ENCODE measurements at places on chromosomes 1 and 21.

DNA sequence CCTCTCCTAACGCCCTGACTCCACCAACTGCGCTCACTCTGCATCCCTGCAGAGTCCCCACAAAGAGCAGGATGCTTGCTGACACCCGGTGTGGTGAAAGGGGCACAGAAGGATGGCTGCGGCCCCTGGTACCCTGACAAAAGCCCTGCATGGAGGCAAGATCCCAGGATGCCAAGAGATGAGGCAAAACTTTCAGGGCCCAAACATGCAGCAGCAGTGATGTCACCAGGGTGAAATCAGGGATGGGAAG lies 36.6 kb downstream of the SLC9A1 start:
- no peak for DNase-seq

- DNase-seq: no peak
Measured at GRCh38 chr1:171756856-171757255, 15.0 kb upstream of the VAMP4 start.

DNA sequence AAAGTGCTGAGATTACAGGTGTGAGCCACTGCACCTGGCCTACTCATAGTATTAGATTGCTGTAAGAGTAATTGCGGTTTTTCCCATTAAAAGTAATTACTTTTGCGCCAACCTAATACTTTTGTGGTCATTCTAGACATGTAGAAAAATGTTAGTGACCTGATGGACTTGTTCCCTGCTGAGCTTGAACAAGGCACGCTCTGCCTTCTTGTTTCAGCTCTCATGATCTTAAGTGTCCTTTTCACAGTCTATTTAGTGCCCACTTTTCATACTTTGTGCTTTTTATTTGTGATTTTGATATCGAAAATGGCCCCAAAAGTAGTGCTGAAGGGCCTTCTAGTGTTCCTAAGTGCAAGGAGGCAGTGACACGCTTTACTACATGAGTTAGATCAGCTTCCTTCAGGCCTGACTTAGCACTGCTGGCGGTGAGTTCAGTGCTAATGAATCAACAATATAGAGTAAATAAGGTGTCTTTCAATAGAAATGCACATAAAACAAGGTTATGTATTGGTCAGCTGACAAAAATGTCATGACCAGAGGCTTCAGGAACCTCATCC lies 5.6 kb upstream of the RD3 start:
- no peak for DNase-seq

GRCh38 chr1:201756406-201756805 lies 72.6 kb upstream of the IPO9 start:
- DNase-seq: no peak

DNA sequence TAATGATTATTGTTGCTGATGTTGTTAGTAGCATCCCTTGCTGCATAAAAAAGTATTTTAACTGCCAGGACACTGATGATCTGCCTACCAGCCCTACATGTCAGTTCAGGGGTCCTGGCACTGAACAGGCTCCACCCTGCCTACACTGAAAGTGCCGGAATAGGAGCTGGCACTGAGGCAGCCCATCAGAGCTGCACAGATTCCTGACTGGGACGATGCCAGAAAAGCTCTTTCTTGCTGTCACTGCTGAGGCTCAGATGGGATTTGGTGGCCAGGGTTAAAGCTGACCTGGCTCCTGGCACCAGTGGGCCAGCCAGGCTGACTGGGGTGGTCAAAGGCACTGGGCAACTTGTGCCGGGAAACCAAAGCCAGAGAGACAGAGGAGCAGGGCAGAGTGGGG lies 6.2 kb upstream of the DISP3 start:
- no peak for DNase-seq

- DNase-seq: peak; percentile 21
Measured at GRCh38 chr1:13749543-13750341, 49.8 kb downstream of the PRDM2 start.

GRCh38 chr1:182952677-182953444 lies at the start of gene SHCBP1L:
Gene SHCBP1L (minus strand): TSS chr1:182953166. CDS start chr1:182953133, 33 bp downstream.
- no peak for DNase-seq

DNA sequence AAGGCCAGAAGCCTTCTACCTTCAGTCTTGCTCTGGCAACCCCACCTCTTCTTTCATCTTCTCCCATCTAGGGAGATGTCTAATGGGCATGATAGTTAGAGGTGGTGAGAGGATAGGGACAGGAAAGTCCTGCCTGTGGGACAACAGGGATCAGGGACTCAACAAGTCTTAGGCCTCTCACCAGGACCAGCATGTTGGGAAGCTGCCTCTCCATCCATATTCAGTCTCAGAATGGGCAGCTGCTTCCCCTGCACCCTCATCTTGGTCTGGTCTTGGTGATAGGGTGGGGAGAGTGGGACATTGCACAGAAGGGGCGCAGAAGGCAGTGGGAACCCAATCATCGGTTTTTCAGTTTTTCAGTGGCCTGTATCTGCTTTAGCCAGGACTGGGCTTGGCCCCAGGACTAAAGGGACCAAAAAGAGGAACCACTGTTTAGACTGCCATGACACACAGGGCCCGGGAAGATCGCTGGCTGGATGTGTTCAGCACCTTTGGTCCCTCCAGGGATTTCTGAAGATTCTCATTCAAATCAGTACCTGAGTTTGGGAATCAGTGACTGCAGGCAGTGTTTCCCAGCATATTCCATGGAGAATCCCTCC lies 12.7 kb downstream of the RHEX start:
- DNase-seq: no peak

DNA sequence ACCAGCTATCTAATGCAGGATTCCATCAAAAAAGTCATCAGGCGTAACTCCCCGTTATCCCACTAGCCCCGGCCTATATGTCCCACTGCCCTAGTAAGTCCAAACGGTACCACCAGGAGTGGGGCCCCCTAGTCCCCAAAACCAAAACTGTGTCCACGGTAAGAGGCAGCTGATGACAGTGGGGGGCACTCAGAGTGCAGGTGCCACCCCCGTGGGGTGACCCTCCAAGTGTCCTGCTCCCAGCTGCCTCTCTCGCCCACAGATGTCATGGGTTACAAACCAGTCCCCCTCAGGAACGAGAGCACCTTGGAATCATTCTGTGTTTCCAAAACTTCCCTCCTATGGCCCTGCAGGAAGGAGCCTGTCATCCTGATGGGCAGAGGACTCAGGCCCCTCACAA lies 10.9 kb upstream of the AURKAIP1 start:
- DNase-seq: no peak

GRCh38 chr1:61247881-61248752 lies 165.8 kb downstream of the NFIA start:
- no peak for DNase-seq

GRCh38 chr1:203178821-203179666 lies 3.4 kb upstream of the MYBPH start:
- no peak for DNase-seq

- no peak for DNase-seq
Measured at GRCh38 chr1:21861602-21862429, 49.8 kb downstream of the LDLRAD2 start.

- DNase-seq: no peak
Measured at GRCh38 chr1:202023001-202023433, 12.6 kb downstream of the ELF3 start.

- no peak for DNase-seq
Measured at GRCh38 chr1:28196330-28196729, 19.8 kb upstream of the PTAFR start.

- no peak for DNase-seq
Measured at GRCh38 chr1:115092175-115092574, 2.9 kb upstream of the TSPAN2 start.

GRCh38 chr1:59900640-59901039 lies 25.9 kb downstream of the CYP2J2 start:
- no peak for DNase-seq

DNA sequence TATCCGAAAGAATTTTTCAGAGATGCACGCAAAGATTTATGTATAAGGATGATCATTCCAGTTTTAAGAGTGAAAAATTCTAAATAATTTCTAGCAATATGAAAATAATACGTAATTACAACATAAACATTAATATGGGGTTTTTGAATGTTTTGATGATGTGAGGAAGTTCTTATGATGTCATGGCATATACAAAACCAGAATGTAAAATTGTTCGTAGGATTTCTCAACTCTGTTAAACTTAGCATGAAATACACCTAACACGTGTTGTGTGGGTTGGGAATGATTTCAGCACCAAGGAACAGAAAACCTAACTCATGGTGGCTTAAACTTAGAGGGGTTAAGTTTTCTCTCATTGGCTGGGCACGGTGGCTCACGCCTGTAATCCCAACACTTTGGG lies 62.2 kb downstream of the MYOM3 start:
- no peak for DNase-seq

DNA sequence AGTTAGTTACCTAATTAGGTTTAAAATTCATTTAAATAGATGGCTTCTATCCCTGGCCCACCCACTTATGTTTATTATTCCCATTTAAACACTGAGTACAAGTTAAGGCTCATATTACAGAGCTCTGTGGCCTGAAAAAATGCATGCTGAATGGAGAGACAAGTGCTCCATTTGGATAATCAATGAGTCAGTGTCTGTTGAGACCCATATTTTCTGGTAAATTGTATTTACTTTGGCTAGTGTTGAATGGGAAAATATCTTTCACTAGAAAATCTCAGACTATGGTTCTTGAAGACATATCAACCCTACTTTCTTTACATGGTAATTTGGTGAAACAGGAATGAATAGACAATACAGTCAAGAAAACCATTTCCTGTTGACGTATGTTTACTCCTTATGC lies 356.0 kb downstream of the S1PR1 start:
- DNase-seq: no peak

DNA sequence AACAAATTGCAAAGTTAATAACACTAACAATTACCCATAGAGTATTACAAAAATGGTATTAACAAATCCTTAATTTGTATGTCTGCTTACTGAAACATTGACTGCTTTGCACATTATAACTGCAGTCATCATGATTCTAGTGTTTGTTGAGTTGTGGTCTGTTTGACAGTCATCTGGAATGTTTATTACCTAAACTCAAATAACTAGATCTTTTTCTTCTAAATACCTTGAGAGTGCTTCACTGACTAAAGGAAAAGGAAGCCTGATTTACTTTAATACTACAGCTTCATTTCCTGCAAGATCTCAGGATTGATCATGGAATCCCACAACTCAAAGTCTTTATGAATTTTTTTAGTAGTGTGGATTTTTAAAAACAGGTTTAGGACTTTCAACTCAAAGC lies 70.0 kb downstream of the HMCN1 start:
- DNase-seq: no peak

GRCh38 chr1:10189659-10190058 lies 20.7 kb upstream of the KIF1B start:
- DNase-seq: no peak

DNA sequence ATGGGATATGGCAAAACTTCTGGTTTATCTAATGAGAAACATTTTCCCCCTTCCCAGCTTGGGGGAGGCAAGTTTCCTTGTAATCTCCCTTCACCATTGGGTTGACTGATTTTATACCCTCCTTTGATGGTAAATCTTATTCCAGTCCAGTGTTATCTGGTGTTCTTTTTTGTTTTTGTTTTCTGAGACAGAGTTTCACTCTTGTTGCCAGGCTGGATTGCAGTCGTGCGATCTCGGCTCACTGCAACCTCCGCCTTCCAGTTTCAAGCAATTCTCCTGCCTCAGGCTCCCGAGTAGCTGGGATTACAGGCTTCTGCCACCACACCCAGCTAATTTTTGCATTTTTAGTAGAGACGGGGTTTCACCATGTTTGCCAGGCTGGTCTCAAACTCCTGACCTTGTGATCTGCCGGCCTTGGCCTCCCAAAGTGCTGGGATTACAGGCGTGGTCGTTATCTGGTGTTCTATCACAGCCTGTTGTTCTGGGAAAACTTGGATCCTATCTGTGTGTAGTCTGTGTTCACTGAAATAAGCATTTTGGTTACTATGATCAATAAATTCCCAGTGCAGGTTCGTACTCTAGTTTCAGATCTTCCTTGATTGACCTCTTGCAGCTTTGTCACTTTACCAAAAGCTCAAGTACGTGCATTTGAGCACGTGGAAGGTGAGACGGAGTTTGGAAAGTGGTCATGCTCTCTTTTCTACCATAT lies 281.1 kb downstream of the NCAM2 start:
- no peak for DNase-seq

Measured in GM19239 (cell line).